Activated CD4-positive, alpha-beta memory T cell treated with anti-CD3 and anti-CD28 coated beads, Interleukin-2, amount 10 ng/mL, durations not matched to agents 7 days and 5 days (primary cell): ENCODE measurements at places on chromosomes 12 and 14. TPM values are rescaled to one million over a fixed set of nuclear protein-coding genes. Genes with fewer than 3 reads are reported as not detected.

DNA sequence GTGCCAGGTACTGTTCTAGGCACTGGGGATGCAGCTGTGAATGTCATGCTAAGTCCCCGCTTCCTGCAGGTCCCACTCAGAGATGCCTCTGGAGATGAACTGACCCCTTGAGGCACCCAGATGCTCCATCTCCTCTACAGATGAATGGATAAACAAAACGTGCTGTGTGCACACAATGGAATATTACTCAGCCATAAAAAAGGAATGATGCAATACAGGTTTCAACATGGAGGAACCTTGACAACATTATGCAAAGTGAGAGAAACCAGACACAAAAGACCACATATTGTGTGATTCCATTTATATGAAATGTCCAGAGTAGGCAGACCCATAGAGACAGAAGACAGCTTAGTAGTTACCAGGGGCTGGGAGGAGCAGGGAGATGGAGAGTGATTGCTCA lies 320.1 kb upstream of the DIO3 start:
- no peak for DNase-seq

- no peak for DNase-seq
Observed at GRCh38 chr14:61064210-61064609, 83.2 kb downstream of the SLC38A6 start.

- DNase-seq, result no peak
Observed at GRCh38 chr12:56990648-56991318, 15.6 kb downstream of the ZBTB39 start.

The RFX4 gene
- total RNA-seq, result not detected

The SRRM4 gene
- total RNA-seq, result not detected

GRCh38 chr14:105476097-105476830 lies 1.6 kb downstream of the CRIP2 start:
- DNase-seq, result no peak

GRCh38 chr14:51547260-51547659 lies 104.5 kb upstream of the FRMD6 start:
- DNase-seq, result no peak

DNA sequence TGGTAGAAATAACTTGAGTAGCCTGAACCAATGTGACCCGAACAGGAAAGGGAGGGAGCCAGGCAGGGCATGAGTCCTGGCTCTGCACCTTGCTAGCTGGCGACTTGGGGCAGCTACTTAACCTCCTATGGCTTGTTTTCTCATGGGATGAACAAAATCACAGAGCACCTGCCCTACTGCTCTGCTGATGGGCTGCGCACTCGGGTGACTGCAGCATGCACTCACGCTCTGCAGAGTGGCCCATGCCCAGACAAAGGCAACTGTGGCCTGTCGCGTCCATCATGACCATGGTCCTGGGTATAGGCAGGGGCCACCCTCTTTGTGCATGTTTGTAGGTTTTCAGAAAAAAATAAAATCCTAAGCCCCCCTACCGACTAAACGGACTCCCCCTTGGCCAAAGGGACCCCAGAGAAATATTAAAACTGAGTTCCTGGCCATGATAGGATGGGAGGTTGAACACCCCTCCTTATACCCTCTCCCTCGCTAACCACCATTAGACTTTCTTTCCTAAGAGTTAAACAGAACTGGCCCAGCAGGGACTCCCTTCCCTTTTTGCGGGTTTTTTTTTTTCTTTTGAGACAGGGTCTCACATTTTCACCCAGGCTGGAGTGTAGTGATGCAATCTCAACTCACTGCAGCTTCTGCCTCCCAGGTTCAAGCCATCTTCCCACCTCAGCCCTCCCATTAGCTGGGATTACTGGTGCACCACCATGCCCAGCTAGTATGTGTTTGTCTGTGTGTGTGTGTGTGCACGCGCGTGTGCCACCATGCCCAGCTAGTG lies 32.5 kb downstream of the VWF start:
- no peak for DNase-seq
